ENCODE measurements at places on chromosomes 16 and 17.
A peak's percentile ranks its signal among the peaks of the same experiment; 100 is the strongest.

GRCh38 chr17:8225813-8226535 lies 15.6 kb upstream of the AURKB start:
- peak; percentile 79 for DNase-seq

- no peak for DNase-seq
Measured at GRCh38 chr17:17372856-17373520, 69.8 kb downstream of the NT5M start.

DNA sequence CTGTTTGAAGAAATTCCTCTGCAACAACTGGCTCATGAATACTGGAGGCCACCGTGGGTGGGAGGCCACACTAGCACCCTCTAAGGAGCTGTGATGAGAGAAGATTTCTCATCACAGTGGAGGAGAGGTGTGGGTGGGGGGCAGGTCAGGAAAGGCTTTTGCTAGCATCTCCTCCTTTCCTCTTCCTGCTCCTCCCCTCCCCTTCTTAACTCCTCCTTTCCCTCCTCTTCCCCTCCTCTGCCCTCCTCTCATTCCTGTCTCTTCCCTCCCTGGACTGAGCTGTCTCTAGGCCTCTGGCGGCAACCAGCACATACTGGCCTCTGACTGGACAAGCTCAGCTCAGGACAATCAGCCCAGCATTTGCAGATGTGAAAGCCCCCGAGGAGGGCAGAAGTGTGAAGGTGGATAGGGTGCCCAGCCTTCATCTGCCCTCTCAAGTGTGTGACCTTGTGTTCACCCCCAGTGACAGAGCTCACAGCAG lies 19.0 kb upstream of the LHX1 start:
- peak; percentile 64 for DNase-seq

- DNase-seq, result no peak
Measured at GRCh38 chr16:74607962-74608356, 1.0 kb upstream of the GLG1 start.

DNA sequence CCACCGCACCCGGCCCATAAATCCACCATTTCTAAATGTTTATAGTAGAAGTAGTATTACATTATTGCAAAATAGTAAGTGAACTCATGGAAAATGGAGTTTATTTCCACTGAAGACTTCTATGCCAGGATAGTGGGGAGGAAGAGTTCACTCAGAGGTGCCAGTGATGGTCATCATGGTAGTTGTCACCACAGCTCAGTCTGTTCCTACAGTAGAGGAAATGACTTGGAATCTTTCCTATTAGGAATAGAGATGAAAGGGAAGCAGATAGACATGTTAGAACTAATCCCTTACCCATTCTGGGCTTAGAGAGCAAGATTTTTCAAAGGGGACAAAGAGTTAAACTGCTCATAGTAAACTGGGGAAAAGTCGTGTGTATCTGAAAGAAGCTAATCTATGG lies 20.1 kb downstream of the MRPL45 start:
- DNase-seq, result no peak

DNA sequence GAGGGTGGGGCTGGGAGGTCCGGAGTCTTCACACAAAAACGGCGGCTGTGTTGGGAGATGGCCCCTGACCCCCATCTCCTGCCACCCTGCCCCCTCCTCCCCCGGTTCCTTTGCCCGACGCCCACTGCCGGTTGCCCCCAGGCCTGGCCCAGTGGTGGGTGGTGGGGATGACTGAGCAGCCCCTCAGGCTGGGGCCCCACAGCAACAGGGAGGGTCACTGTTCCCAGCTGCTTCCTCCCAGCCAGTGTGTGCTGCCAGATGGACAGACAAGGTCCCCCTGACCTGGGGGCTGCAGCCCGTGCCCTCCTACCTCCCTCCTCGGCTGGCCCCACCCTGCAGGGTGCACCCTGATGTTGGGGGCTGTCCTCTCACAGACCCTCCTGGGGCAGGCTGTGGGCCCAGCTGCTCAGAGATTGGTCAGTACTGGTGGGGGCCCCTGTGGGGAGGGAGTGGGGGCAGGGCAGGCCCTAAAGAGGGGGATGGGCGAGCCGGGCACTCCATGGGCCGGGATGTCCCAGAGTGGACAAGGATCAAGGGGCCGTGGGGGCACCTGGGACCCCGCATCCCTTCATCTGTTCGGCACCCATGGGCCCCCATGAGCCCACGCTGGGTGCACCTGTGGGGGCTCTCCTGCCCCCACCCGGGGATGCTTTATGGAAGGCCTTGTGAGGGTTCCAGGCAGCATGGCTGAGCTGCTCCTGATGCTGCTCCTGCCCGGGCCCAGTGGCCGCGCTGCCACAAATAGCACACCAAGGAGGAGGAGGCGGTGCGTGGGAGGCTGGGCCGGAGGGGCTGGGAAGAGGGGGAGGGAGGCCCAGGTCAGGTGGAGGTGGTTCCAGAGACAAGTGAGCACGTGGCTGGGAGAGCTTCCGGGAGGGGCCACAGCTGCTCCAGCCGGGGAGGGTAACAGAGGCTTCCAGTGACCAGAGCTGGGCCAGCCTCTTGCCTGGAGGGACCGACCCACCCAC lies 5.1 kb downstream of the C1QTNF8 start:
- DNase-seq, result no peak

DNA sequence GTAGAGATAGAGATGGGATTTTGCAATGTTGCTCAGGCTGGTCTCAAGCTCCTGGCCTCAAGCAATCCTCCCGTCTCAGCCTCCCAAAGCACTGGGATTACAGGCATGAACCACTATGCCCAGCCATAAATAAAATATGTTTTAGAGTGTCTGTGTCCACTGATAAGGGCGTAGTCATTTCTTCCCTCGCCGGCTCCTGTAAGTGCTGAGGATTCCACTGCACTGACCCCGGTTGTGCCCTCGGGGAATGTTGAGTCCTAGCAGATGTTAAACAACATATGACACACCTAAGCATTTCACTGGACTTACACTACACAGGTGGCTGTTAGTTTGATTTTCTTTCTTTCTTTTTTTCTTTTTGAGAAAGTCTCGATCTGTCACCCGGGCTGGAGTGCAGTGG lies 5.6 kb upstream of the SHMT1 start:
- DNase-seq, result no peak

DNA sequence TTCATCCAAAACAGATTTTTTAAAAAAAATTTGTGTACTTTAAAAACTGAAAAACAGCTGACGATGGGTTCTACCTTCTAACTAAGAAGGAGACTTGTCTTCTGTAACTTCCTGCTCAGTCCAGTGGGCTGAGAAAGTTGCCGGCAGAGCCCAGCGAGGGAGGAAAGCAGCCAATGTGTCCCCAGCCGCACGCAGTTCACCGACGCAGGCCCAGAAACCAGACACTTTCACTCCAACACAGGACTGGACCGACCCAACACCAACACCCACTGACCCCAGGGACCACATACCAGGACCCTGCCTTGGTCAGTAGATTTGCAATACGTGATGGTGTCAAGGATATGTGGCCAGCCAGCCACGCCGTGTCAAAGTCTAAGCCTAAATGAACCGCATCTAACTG lies 25.6 kb downstream of the TRAP1 start:
- no peak for DNase-seq

GRCh38 chr16:46908540-46909372 lies 24.6 kb downstream of the GPT2 start:
- peak; percentile 78 for DNase-seq

DNA sequence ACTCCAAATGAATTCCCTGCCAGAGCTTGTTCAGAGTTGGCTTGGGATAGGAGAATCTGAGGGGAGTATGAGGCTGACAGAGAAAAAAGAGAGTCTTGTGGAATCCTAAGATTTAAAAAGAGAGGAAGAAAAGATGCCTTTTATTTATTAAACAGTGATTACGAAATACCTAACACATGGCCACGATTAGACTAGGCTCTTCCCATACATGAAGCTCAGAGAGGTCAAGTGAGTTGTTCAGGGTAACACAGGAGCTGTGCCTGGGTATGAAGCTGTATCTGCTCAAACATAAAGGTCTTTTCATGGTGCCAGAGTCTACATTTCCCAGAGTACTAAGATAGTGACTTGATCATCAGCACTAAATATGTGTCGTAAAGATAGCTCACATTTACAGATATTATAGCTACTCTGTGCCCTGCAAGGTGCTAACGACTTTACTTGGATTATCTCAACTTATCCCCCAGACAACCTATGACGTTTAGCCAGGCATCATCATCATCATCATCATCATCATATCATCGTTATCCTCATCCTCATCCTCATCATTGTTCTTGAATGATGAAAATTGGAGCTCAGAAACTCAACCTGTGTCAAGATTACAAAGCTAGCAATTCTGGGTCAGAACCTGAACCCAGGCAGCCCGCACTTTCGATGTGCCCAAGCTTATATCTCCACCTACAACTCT lies 500.8 kb downstream of the NPIPA7 start:
- no peak for DNase-seq

GRCh38 chr16:81901484-81901883 lies 109.8 kb downstream of the SDR42E1 start:
- DNase-seq, result no peak

- no peak for DNase-seq
Measured at GRCh38 chr17:47240806-47241205, 12.8 kb upstream of the ITGB3 start.

GRCh38 chr17:79835470-79835899 lies 3.8 kb downstream of the CBX4 start:
- no peak for DNase-seq

- DNase-seq, result peak; percentile 3
Measured at GRCh38 chr17:73998653-73999645, 204.5 kb upstream of the RPL38 start.

GRCh38 chr16:4733747-4734062 lies 366 bp downstream of the ANKS3 start:
- peak; percentile 9 for DNase-seq

- no peak for DNase-seq
Measured at GRCh38 chr16:69727916-69728270, 1.5 kb upstream of the NQO1 start.

GRCh38 chr17:81484195-81484979 lies 28.2 kb downstream of the ACTG1 start:
- DNase-seq, result peak; percentile 84

DNA sequence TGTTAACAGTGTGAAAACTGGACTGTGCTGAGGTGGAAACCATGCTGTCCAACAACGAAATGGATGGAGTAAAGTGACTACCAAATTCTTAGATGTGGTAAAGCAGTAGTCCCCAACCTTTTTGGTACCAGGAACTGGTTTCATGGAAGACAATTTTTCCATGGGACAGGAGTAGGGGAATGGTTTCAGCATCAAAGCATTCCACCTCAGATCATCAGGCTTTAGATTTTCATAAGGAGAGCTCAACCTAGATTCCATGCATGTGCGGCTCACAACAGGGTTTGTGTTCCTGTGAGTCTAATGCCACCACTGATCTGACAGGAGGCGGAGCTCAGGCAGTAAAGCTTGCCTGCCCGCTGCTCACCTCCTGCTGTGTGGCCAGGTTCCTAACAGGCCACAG lies 11.5 kb downstream of the SLX4 start:
- no peak for DNase-seq

DNA sequence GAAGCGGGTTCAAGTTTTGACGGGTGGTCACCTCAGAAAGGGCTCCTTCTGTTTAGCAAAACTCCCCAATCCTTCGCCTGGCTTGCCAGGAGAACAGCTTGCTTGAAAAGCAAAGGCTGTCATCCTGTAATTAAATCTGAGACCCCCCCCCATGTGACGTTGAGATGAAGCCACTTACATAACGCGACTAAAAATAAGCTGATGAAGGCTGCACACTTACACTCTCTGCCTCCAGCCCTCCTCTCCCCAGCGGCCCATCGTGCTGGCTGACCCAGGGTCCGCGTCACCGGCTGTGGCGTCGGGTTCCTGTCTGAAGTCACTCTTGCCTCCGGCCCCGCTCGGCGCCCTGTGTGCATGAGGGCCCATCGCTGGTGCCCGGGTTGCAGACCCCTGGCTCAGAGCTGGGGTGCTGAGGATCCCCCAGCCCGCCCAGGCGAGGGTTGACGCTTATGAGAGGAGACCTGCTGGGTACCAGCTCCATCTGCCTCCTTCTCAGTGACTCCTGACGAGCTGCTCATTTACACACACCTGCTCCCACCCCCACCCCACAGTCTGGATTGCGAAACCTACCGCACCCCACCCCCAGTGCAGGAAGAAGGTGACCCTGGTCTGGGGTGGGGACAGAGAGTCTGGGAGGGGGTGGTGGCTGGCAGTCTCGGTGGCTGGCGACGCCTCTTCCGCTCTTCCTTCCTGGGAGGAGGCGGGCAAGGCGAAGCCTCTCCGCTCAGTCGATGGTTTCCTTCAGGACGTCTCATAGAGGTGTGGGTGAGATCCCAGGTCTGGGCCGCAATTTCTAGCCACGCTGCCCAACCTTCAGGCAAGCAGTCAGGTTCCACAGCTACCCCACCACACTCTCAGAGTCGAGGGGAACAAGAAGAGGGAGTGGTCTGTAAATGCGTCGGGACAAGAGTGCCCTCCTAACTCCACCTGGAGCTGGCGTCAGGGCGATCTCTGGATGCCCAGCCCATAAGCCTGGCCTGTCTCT lies 3.1 kb upstream of the BAIAP2 start:
- DNase-seq, result peak; percentile 52

DNA sequence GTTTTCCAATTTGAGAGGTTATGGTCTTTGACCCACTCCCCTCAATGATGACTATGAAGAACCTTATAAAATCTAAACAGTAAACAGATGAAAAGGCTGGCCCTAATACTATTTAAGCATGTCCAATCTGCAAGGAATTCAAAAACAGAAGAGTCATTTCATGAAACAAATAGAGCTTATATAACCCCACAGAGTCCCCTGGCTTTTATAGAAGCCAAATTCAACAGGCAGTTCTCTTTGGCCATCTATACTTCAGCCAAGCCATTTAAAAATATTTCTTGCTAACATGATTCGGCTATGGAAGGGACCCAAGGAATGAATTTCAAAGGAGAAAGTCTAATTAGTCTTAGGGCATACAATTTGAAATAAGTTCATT lies 43.4 kb downstream of the SPOP start:
- peak; percentile 73 for DNase-seq

DNA sequence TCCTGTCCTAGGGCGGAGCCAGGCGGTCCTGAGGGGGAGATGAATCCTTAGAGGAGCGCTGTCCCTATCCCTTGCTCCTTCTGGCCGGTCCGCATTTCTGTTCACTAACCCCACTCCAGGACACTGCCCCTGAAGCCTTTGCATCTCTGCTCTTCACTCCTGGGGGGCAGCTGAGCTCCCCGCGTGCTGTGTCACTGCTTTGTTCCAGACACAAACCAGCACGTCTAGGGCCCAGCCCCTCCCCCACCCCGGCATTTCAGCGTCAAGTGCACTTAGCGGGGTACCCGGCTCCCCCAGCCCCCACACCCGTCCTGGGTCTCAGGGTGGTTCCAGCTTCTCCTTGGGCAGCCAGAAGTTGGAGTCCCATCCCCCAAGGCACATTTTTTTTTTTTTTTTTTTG lies 8.9 kb downstream of the CORO6 start:
- DNase-seq, result no peak

DNA sequence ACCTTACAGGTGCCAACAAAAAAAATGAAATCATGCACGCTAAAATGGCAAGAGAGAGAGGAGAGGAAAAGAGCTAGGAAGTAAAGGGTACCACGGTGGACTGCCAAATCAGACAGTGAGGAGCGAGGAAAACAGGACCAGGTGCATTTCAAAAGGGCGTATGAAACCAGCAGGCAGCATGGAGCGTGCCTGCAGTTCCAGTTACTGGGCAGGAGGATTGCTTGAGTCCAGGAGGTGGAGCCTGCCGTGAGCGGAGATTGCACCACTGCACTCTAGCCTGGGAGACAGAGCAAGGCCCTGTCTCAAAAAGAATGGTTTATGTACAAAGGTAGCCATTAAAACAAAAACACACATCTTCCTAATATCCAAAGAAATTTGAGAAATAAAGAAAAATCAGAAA lies 16.4 kb downstream of the USP36 start:
- no peak for DNase-seq
